HT-29 (cell line): ENCODE measurements at places on chromosomes 13 and 19. TPM values are rescaled to one million over a fixed set of nuclear protein-coding genes. Genes with fewer than 3 reads are reported as not detected.

DNA sequence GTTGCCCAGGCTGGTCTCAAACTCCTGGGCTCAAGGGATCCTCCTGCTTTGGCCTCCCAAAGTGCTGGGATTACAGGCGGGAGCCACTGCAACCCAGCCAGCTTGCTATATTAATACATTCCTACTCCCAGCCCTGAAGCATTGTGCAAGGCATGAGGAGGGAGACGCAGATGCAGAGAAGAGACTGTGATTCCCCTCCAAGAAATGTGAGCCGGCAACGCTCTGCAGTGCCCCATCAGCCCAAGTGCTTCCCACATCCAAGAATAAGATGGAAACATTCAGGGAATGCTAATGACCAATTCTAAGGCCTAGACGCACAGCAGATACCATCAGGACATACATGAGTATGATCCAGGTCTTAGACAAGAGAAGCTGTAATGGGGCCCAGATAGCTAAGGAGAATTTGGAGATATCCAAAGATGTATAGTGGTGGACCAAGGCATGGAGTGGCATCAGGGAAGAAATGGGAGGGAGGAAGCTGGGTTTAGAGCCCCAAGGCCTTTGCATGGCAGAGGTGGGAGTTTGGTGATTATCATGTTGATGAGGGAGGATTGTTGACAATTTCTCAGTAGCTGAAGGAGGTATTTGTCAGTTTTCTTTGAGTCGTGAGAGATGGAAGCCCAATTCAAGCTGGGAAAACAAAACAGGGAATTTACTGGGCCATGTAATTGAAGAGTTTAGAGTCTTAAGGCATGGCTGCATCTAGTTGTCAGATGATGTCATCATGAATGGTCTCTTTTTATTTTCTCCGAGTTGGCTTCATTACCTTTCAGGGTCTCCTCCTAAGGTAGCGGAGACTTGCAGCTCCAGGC, 2.9 kb downstream of the PPM1N start:
- no peak for DNase-seq

GRCh38 chr13:60627071-60627686, 230.2 kb downstream of the TDRD3 start:
- peak; percentile 52 for DNase-seq

IRGC gene
- 0.08 TPM in 1 of 2 replicates, not detected in the other for total RNA-seq

PSG3 gene
- total RNA-seq = not detected in 2 replicates

- DNase-seq = no peak
Observed at GRCh38 chr19:45972947-45973540, 621 bp downstream of the NOVA2 start.

DNA sequence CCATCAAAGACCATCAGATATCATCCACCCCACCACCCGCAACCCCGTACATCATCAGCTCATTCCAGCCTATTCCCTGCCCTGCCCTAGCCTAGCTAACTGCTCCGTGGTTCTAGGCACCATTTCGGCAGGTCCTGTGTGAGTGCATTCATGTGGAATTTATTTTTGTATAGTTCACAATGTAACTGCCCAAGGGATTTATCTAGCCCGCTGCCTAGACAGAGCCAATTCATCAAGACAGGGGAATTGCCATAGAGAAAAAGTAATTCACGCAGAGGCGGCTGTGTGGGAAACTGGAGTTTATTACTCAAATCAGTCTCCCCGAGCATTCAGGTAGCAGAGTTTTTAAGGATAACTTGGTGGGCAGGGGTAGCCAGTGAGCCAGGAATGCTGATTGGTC, 109.2 kb upstream of the UBL3 start:
- DNase-seq = no peak

- no peak for DNase-seq
Observed at GRCh38 chr13:47932950-47933923, 67.8 kb downstream of the SUCLA2 start.

GRCh38 chr19:43704002-43704705, 11.7 kb upstream of the IRGC start:
- peak; percentile 63 for DNase-seq

TCF3 gene
- 241 and 271 TPM in 2 replicates for total RNA-seq

PLEKHF1 gene
- total RNA-seq = 1.1 and 1.2 TPM in 2 replicates

- no peak for DNase-seq
Observed at GRCh38 chr13:26411206-26411605, 146.3 kb upstream of the WASF3 start.

VN1R4 gene
- total RNA-seq = not detected in 2 replicates

OVOL3 gene
- total RNA-seq = not detected in 2 replicates

FUT6 gene
- total RNA-seq = not detected in 2 replicates

CD37 gene
- total RNA-seq = not detected in 2 replicates

ZNF737 gene
- 0.29 and 0.51 TPM in 2 replicates for total RNA-seq

GRCh38 chr13:28251466-28251865, 113.1 kb downstream of the PAN3 start:
- no peak for DNase-seq

SIGLEC5 gene
- not detected in 2 replicates for total RNA-seq

ZNF579 gene
- total RNA-seq = 17.0 and 23.1 TPM in 2 replicates

- DNase-seq = no peak
Observed at GRCh38 chr13:51412431-51412830, 40.4 kb downstream of the INTS6 start.

- DNase-seq = no peak
Observed at GRCh38 chr13:105262579-105262978, 1272.9 kb downstream of the EFNB2 start.

ZNF729 gene
- total RNA-seq = not detected in 2 replicates

ZNF524 gene
- 69.6 and 81.2 TPM in 2 replicates for total RNA-seq

DNA sequence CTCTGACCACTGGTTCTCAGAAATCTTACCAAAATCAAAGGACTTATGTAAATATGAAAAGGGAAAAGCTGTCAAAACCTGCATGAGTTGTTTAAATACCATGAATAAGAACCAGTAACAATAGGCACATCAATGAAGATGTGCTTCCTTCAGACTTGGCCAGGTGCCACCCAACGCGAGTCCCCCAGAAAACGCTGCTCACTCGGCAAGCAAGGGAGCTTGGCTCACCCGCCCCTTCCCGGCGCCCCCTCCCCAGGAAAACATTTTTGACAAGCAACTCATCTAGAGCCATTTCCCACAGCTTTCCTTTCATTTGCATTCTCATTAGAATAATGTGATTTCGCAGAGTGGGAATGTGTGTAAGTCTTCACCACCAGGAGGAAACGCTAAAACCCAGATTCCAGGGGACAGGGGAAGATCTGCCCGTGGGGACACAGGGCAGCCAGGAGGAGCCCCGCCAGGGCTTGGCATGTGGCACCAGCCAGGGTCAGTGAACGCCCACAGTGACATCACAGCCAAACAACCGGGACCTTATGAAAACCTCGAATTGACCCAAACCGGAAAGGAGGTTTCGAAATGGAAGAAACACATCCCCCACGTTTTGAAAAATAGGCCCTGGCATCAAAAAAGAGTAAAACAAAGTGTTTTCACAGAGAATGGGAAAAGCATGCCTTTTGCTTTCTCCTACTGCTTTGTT, 366.2 kb upstream of the TSHZ3 start:
- no peak for DNase-seq

DNA sequence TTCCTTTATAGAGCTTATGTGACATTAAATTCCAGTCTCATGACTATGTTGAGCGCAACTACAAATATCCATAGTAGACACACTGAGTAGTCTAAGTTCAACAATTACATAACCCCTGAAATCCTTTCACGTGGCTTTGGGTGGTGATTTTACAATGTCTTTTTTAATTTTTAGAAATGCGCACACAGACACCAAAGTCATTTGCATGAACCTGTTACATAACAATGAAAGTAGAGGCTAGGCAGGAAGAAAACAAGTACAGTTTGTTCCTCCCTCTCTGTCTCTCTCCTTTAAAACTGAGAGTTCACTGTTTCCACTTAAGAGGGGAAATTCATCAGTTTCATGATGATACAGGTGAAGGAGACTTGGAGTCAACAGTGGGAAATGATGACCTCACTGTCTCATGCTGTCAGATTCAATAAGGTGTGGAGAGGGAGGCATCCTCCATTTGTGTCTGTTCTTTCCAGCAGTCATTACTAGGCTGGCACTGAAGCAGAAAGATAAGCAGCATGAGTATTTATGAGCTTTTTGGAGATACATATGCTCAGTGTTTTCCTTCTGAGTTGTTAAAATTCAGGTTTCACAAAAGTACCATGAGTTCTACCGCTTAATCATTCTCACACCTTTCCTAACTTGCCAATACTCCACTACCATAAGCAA, 201.8 kb downstream of the LHFPL6 start:
- DNase-seq = no peak

GRCh38 chr19:56015756-56016155, 29.2 kb downstream of the NLRP5 start:
- DNase-seq = peak; percentile 52

GRCh38 chr13:87919956-87920355, 248.8 kb downstream of the SLITRK5 start:
- no peak for DNase-seq

GRCh38 chr13:50766695-50767094, 76.8 kb downstream of the DLEU7 start:
- no peak for DNase-seq

- DNase-seq = peak; percentile 38
Observed at GRCh38 chr19:18478545-18479311, 40.8 kb upstream of the ISYNA1 start.
